ENCODE measurements at places on chromosomes 16 and 17.

GRCh38 chr16:81442916-81443687 is 1.5 kb upstream of the CMIP start:
- no peak for DNase-seq

- DNase-seq = no peak
Measured at GRCh38 chr17:28279411-28279810, 39.6 kb upstream of the TMEM97 start.

- no peak for DNase-seq
Measured at GRCh38 chr16:86479419-86479818, 30.9 kb upstream of the FOXF1 start.

DNA sequence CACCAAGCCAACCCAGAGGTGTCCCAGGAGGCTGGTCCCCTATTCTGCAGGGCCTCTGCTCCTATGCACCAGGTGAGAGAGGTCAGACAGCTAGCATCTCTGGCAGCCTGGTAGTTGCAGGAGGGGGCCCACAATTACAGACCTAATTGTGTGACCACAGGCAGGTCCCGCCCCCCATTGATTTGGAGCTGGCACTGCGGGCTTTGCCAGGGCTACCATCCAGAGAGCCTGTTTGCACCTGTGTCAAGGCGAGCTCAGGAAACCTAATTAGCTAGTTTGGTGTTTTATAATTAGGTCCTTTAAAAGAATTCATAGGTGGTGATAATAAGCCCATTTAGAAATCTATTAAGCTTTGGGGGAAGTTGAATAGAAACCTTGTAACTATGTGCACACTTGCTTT is 90.2 kb downstream of the MRM1 start:
- no peak for DNase-seq

GRCh38 chr16:23724785-23725131 is 11.7 kb upstream of the ERN2 start:
- DNase-seq = no peak
